ENCODE measurements at places on chromosomes 11 and 22.

GRCh38 chr11:120482149-120482548 is 29.4 kb upstream of the GRIK4 start:
- no peak for DNase-seq

DNA sequence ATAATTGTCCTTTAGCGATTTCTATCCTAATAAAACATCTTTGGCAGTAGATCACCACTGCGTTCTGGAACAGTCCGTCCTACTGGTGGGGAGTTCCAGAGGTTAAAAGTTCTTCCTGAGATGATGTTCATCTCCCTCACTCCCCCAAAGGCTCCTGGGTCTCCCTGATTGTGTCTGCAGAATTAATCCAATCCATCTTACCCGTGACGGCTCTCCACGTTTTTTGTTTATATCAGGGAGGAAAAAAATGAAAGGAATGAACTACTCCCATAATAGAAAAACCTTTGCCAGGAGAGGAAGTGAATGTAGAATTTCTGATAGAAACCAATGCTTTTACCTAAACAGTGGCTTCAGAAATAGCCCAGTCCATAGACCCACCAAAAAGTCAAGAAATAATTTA is 81.6 kb downstream of the LARGE1 start:
- no peak for DNase-seq

- DNase-seq = no peak
These were observed 88.1 kb downstream of the GALNT18 start for GRCh38 chr11:11533751-11534150.

GRCh38 chr11:59802639-59803176 is 7.9 kb downstream of the MRPL16 start:
- peak; percentile 38 for DNase-seq

DNA sequence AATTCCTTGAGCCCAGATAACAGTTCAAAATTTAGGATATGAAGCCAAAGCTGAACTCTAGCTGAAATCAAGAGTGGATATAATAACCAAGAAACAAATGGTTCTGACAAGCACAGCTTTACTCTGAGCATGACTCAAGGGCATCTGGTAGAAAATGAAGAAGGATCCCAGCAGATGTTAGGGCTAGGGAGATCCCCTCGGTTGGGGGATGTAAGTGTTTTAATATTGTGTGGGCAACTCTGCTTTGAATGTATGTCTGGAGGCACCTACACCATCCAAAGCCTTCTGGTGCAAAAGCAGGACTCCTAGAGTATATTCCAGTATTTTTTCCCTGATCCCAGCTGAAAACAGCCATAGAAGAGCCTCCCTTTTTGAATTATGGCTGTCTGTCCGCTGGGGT is 61.7 kb downstream of the FLI1 start:
- no peak for DNase-seq

DNA sequence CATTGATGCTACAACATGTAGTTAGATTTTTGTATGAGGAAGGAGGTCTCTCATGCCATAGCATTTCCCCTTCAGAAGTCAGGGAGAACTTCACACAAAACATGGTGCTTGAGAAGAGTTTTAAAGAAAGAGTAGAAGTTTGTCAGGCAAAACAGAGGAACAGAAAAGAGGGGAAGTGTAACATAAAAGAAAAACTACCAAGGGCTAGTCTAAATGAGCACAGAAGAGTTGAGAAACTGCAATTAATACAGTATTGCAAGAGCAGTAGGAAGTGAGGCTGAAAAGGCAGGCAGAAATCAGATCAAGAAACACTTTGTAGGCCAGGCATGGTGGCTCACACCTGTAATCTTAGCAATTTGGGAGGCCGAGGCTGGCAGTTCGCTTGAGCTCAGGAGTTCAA is 61.0 kb downstream of the FAM168A start:
- DNase-seq = no peak

- DNase-seq = peak; percentile 10
These were observed 213.5 kb upstream of the NAV2 start for GRCh38 chr11:19499026-19499669.

- no peak for DNase-seq
These were observed 23.1 kb upstream of the CD82 start for GRCh38 chr11:44542372-44542771.

DNA sequence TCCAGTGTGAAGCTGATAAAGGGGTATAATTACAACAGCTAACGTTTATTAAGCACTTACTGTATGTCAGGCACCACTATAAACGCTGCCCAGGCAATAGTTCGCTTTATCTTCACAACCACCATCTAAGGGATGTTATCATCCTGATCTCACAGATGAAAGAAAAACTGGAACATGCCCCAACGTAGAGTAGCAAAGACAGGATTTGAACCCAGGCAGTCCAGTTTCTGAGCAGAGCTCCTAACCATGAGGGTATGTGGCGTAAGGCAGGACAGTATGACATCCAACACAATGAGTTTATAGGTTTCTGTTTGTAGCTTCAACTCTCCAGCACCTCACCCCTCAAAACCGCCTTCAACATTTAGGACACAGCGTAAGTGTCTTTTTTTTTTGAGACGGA is 59.5 kb downstream of the AHNAK start:
- no peak for DNase-seq
